ENCODE measurements at places on chromosomes 6 and 20. TPM values are rescaled to one million over a fixed set of nuclear protein-coding genes. Genes with fewer than 3 reads are reported as not detected.

- H3K36me3 ChIP-seq, result no peaks in the 10 kb centered on the region
- DNase-seq, result peak; percentile 59
- H3K27me3 ChIP-seq, result no peaks in the 10 kb centered on the region
- no peak overlapping the region for H3K27ac ChIP-seq
- no peaks in the 10 kb centered on the region for H3K4me1 ChIP-seq
Observed at GRCh38 chr6:14524319-14524718, 406.7 kb downstream of the CD83 start.

POPDC3 gene
- 0.87 TPM for polyA plus RNA-seq

GRCh38 chr6:3813150-3813780, 35.9 kb upstream of the FAM50B start:
- no peak for DNase-seq
- no peaks in the 10 kb centered on the region for H3K36me3 ChIP-seq
- no peak overlapping the region for H3K27ac ChIP-seq
- peaks cover 13% of the 10 kb centered on the region for H3K4me1 ChIP-seq

- no peak overlapping the region for H3K27ac ChIP-seq
- DNase-seq, result no peak
- H3K4me3 ChIP-seq, result no peak overlapping the region
- peaks cover 70% of the 10 kb centered on the region for H3K36me3 ChIP-seq
Observed at GRCh38 chr6:36493319-36493718, 50.5 kb downstream of the KCTD20 start.

PRICKLE4 gene
- 4.5 TPM for polyA plus RNA-seq

- peaks cover 24% of the 10 kb centered on the region for H3K4me1 ChIP-seq
- DNase-seq, result no peak
- H3K27me3 ChIP-seq, result no peaks in the 10 kb centered on the region
- H3K27ac ChIP-seq, result peak overlapping the region; percentile 55
- H3K4me3 ChIP-seq, result no peak overlapping the region
- H3K36me3 ChIP-seq, result no peaks in the 10 kb centered on the region
Observed at GRCh38 chr6:90218959-90219208, 77.8 kb downstream of the BACH2 start.

All from left lung (tissue), 14 donors.